Melanocyte of skin (primary cell): ENCODE measurements at places on chromosomes 12 and 14. TPM values are rescaled to one million over a fixed set of nuclear protein-coding genes. Genes with fewer than 3 reads are reported as not detected.

PTPRO gene
- 0.36 TPM in 1 of 2 replicates, not detected in the other for total RNA-seq

CLEC9A gene
- total RNA-seq: not detected in 2 replicates

PLEKHD1 gene
- total RNA-seq: under 0.01 TPM in 1 of 2 replicates, not detected in the other

IGF1 gene
- 0.36 and 2.1 TPM in 2 replicates for total RNA-seq

LRP10 gene
- total RNA-seq: 68.9 and 73.0 TPM in 2 replicates

SLC24A4 gene
- total RNA-seq: 2.9 and 3.4 TPM in 2 replicates

GDF3 gene
- total RNA-seq: not detected in 2 replicates

DDX24 gene
- 153 and 175 TPM in 2 replicates for total RNA-seq

GLT8D2 gene
- 1.8 TPM in 1 of 2 replicates, not detected in the other for total RNA-seq

IL31 gene
- total RNA-seq: not detected in 2 replicates

AJUBA gene
- 2.1 and 6.9 TPM in 2 replicates for total RNA-seq

IFNG gene
- total RNA-seq: not detected in 2 replicates

ALG10B gene
- 2.8 and 8.4 TPM in 2 replicates for total RNA-seq

TAS2R9 gene
- 0.34 and 0.36 TPM in 2 replicates for total RNA-seq

KLRC2 gene
- not detected in 2 replicates for total RNA-seq

RAPGEF3 gene
- total RNA-seq: not detected in 2 replicates

PELI2 gene
- 9.0 and 11.7 TPM in 2 replicates for total RNA-seq

SPTB gene
- under 0.01 TPM in 1 of 2 replicates, not detected in the other for total RNA-seq

CIROP gene
- total RNA-seq: not detected in 2 replicates

KRT79 gene
- total RNA-seq: not detected in 2 replicates

VDR gene
- total RNA-seq: 4.4 and 4.8 TPM in 2 replicates

ABCC9 gene
- total RNA-seq: under 0.01 and 0.73 TPM in 2 replicates

SRGAP1 gene
- total RNA-seq: 6.7 and 8.2 TPM in 2 replicates

CNTN1 gene
- 2.3 and 3.5 TPM in 2 replicates for total RNA-seq

ADAM21 gene
- total RNA-seq: 0.33 and 1.4 TPM in 2 replicates

MIPOL1 gene
- total RNA-seq: 9.6 and 20.7 TPM in 2 replicates

TAS2R43 gene
- total RNA-seq: 3.5 and 4.0 TPM in 2 replicates

PLA2G1B gene
- not detected in 2 replicates for total RNA-seq

PTPRB gene
- total RNA-seq: under 0.01 TPM in 2 replicates
